HCEC 1CT (cell line): ENCODE measurements at places on chromosomes 1 and 21.
A peak's percentile ranks its signal among the peaks of the same experiment; 100 is the strongest.

GRCh38 chr21:18518054-18518481 lies 114.5 kb upstream of the TMPRSS15 start:
- no peak for DNase-seq

DNA sequence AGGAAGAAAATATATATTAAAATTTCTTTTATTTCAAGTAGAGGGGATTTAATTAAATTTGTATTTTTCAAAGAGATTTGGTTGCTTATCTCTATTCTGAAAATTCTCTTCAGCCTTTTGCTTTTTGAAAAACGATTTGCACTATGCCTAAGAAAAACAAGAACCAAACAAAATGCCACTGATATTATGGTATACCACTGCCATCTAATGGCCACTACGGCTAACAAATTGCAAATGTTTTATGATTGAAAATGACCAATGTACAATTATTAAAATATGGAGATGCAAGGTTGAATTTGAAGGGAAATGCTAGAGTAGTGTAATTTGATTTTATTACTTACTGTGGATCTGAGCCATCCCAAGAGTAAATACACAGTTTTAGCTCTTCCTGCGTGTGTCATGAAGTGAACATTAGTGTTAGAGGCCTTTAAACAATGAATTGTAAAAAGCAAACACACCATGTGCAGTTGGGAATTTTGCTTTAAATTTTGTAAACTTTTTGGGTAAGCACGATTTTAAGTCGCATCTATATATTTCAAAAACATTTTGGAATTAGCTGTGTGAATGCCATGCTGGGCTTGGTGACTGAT lies 137.4 kb upstream of the USP25 start:
- peak; percentile 37 for DNase-seq

DNA sequence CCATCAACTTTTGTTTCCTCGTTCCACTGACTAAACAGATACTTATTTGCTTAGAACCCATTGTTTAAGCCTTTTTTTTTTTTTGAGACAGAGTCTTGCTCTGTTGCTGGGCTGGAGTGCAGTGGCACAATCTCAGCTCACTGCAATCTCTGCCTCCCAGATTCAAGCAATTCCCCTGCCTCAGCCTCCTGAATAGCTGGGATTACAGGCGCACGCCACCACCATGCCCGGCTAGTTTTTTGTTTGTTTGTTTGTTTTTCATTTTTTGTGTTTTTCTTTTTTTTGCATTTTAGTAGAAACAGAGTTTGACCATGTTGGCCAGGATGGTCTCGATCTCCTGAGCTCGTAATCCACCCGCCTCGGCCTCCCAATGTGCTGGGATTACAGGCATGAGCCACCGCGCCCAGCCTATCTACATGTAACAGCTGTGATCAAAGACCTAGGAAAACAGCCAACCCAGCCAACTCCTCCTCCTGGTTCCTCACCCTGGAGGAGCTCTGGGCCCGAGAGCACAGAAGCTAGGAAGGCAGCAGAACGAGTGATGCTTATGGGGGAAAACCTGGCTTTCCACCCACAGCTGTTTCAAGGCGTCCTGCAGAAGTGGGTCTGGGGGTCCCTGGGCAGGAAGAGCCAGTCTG lies 32.9 kb downstream of the KCNN3 start:
- DNase-seq, result no peak

DNA sequence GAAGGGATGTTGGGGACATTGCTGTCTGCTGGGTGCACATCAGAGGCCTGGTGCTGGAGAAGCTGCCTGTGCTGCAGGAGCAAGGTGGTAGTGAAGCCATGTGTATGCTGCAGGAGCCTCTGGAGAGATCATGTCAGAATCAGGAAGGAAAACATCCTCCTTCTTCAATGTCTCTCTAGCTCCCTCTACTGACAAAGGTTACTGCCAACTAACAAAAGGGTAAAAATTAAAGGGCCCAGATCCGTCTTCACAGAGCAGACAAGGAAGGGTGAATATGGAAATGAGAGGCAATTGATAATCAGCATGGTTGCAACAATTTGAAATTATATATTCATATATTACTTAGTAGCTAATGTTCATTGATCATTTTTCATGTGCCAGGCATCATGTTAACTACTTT lies 32.2 kb downstream of the FAM177B start:
- DNase-seq, result no peak

DNA sequence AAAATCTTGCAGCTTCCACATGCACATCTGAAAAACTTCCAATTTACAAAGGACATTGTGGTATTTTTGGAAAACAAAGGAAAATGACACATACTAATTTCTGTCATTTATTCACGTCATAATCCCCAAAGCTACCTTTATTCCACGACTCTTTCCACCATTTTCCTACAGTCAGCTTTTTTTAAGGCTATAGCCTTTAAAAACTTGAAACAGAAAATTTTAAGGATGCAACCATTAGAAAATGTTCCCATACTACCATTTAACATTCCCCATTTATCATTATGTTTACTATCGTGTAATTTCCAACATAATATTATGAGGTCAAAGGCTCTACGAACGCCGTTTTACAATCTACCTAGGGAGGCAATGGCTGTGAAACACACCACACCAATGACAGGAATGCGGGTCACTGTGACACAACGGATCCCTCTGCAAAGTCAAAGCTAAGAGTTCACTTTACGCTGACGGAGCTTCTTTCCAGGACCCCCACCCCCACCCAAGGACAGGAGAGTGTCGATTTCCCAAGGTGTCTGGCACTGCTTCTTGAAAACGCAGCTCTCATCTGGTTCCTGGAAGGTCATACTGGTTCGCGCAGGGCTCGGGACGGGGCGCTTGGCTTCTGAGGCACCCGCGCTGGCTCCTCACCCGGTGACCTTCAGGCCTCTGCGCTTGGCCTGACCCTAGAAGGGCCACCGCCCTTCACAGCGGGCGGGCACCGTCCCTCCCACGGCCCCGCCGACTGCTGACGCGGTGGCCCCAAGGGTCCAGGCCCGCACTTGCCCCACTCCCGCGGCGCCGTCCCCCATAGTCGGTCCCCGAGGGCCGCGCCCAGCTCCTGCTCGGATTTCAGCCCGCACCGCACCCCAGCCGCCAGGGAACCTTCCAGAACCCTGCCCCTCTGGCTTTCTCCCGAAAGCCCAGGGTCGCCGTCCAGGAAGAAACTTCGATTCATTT lies 50.5 kb upstream of the ATF3 start:
- no peak for DNase-seq

DNA sequence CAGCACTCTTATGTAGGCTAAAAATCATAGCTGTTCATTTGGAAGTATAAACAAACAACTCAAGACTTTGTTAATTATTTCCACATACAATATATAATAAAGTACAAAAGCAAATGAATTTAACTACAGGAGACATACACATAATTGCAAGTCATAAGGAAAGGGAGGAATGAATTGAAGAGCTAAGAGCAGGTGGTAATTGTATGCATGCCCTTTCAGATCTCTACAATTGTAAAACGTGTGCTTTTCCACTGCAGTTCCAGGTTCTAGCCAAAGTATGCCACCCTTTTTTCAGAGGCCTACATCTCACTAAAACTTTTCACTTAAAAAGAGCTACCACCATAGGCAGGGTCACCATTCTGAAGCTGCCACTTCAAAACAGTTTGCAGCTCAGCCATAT lies 42.8 kb upstream of the HP1BP3 start:
- no peak for DNase-seq

DNA sequence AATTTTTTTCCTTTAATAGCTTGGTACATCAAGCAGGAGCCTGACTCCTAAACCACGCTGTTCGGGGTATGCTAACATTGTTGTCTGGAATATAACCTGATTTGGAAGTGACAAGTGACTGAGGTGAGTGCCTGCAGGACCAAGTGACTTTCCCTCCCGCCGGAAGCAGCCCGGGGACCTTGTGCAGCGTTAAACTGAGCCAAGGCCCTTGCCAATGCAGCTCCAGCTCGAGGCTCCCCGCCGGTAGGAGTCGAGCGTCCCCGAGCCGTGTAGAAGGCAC lies 716 bp upstream of the MTARC1 start:
- no peak for DNase-seq

DNA sequence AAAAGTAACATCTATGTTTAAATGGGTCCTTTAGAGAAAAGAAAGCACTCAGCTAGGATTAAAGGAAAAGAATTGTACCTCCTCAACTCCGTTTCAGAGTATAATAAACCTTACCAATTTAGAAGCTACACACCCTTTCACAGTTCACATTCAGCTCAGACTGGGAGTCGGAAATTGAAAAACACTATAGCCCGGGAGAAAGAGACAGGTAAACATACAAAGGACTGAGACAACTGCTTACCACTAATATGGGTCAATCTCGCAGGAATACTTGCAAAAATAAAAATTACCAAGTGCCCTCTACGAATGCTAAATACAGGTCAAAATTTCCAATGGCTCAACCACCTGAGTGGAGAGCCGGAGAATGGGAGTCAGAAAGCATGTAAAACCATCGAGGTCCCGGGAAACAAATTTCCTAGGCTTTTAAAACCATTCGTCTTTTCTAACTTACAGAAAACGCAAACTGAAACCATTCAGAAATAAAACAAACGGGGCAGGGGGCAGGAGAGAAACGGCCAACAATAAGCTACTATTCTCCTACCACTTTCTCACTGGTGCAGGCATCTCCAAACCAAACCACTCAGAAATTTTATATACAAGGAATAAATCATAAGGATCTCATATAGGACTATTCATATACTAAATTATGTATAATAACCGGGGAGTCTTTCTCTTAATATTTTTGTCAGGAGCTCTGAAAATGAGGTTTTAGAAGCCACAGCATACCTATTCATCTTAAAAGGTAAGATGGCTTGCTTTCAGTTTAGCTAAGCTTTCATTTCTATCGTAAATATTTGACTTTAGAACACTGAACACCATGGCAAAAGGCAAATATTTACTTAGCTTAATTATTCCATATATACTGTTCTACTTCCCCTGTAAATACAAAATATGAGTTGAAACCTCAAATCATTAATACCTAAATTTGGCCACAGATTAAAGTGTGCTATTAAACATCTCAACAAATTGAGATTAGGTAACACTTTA lies 136.5 kb downstream of the RERE start:
- no peak for DNase-seq

DNA sequence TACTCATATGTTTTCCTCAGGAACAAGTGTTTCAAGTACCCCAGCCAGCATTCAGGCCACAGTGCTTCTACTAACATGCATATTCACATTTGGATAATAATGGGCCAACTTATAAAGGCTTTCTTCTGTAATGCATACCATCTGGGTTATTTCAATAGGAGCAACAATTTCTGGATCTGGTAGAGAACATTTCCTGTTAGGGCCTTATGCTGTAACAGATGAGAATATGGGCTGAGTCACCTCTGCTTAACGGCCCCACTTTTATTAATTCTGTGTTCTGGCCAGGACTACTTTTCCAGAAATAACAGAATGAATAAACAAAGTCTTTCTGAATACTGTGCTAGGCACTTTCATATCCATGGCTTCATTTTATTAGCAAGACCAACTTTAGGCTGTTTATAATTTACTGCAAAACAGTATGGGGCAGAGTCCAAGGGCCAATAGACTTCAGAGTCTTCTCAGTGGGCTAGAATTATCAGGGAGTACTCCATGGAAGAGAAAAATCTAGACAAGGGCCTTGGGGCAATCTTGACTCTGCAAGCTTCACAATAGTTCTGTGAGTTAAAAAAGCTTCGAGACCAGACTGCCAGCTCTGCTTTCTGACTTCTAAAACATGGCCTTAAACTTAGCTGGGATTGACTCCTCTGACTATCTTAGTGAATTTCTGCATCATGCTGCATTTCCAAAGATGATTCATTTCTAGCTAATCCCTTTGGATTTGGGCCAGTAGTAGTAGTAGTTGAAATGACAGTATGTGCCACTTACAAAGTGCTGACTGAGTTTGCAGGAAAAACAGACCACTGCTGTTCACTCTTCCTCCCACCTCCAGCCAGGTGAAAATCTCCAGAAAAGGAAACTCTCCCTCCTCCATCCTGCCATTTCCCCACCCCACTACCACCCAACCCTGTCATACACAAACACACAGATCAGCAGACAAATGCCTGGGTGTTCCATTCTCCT lies 8.2 kb upstream of the SSX2IP start:
- peak; percentile 95 for DNase-seq

- no peak for DNase-seq
Observed at GRCh38 chr1:230145953-230146476, 79.0 kb downstream of the GALNT2 start.
